ENCODE measurements at places on chromosomes 1 and 21.
A peak's percentile ranks its signal among the peaks of the same experiment; 100 is the strongest.

DNA sequence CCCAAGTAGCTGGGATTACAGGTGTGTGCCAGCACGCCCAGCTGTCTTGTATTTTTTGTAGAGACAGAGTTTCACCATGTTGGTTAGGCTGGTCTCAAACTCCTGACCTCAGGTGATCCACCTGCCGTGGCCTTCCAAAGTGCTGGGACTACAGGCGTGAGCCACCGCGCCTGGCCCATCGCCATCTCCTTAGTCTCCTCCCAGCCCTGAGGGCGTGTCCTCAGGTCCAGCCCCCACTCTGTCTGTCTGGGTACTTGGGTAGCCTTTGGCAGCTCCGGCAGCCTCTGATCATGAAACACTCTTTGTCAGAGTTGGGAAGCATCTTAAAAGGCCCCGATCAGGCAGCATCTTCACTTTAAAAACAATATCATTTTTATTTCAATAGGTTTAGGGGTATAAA, 90.3 kb upstream of the DISP3 start:
- no peak for DNase-seq

GRCh38 chr1:177274687-177275211, 104.0 kb downstream of the BRINP2 start:
- no peak for DNase-seq

- DNase-seq, result no peak
Measured at GRCh38 chr1:114299331-114299975, 145.8 kb upstream of the SYT6 start.

- no peak for DNase-seq
Measured at GRCh38 chr1:20640183-20640597, 6.9 kb downstream of the PINK1 start.

DNA sequence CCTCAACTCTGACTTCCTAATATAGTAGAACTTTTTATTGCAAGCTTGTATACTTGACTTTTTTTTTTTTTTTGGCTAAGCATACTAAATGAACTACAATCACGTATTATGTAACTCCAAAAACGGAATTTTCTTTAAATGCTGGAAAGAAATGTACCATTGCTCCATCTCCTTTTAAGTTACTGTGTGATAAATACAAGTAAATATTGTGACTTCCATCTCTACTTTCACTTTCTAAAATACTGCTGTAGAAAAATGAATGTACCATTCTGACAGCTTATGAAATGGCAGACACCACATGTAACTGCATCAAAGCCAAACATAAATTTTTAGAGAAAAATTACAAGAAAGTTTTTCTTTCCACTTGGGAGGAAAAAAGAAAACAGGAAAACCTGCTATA, 54.7 kb downstream of the ASH1L start:
- no peak for DNase-seq

DNA sequence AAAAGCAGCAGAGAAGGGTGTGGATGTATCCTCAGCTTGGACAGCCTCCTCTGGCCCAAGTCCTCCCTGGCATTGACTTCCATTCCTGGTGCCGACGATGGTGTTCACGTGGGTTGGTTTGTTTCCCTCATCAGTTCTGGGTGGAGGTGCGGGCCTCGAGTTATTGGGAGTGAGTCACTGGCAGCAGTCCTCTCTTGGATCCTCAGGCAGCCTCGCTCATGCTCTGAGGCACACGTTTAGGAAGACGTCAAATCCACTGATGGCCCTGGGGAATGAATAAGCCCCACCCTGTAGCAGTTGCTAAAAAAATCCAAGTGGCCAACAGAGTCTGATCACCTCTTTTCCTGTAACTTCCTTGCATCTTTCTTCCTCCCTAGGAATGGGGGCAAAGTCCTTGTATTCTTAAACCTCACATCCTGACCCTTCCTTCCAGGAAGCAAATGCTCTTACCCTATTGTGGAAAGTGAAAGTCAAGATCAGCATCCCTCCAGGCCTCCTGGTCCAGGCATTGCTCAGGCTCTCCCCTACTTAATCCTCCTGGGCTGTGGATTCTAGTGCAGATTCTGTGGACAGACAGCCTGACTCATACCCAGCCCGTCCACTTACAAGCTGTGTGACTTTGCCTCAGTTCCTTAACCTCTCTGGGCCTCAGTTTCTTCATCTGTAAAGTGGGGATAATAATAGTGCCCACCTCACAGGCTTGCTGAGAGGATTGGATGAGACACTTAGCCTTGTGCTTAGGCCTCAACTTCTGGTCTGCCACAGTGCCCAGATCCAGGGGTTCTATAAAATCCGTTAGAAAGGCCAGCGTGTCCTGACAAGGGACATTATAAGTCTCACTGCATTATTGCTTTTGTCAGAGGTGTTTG, 111.1 kb downstream of the TLR5 start:
- no peak for DNase-seq

GRCh38 chr1:236541710-236542109, 17.9 kb downstream of the LGALS8 start:
- DNase-seq, result no peak

- DNase-seq, result no peak
Measured at GRCh38 chr1:198637916-198638437, 863 bp upstream of the PTPRC start.

GRCh38 chr1:211928993-211929637, 98.6 kb upstream of the LPGAT1 start:
- no peak for DNase-seq

DNA sequence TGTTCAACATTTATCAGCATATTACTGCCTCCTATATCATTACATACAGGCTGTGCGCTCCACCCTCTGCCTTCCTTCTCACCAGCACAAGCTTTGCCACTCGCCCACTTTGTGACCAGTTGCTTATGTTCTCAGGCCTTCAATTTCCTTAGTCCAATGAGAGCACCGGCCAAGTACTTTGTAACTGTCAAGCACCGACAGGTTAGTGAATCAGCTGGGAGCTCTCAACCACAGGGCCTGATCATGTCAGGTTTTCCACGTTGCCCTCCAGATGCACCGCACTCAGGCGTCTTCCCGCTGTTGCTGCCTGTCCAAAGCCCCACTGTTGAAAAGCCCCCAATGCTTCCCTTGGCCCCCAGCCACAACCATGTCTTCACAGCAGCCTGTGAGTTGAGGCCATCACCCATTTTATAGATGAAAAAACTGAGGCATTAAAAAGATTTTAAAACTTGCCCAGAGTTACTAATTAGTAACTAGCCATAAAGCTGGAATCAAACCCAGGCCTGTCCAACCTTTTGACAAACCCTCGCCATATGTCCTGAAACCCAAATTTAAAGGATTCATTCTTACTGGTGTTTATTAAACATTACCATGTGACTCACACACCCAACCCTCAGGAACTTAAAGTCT, 3.4 kb upstream of the KCNN3 start:
- no peak for DNase-seq

- no peak for DNase-seq
Measured at GRCh38 chr21:37915941-37916309, 332 bp downstream of the KCNJ6 start.

DNA sequence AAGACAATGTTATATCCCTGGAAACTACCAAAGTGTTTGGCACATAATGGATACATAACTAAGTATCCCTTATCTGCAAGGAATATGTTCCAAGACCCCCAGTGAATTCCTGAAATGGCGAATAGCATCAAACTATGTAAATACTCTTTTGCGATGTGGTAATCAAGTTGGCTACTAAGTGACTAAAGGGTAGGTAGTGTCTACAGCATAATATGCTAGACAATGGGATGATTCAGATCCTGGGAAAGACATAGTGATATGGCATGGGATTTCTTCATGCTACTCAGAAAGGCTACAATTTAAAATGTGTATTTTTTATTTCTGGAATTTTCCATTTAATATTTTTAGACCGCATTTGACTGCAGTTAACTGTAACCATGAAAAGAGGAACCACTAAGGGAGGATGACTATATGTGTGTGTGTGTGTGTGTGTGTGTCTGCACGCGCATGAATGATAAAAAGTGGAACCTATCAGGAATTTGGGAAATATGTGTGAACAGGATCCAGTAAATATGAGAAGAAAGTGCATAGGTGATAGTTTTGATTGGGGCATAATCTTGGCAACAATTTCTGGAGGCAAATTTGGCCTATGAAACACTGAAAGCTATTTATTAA, 1899.9 kb downstream of the NCAM2 start:
- DNase-seq, result no peak

- no peak for DNase-seq
Measured at GRCh38 chr1:156247460-156248322, at the start of gene PAQR6. Gene PAQR6, minus strand, starts transcription at chr1:156248056. Its CDS starts 1,325 bp downstream, at chr1:156246731.

DNA sequence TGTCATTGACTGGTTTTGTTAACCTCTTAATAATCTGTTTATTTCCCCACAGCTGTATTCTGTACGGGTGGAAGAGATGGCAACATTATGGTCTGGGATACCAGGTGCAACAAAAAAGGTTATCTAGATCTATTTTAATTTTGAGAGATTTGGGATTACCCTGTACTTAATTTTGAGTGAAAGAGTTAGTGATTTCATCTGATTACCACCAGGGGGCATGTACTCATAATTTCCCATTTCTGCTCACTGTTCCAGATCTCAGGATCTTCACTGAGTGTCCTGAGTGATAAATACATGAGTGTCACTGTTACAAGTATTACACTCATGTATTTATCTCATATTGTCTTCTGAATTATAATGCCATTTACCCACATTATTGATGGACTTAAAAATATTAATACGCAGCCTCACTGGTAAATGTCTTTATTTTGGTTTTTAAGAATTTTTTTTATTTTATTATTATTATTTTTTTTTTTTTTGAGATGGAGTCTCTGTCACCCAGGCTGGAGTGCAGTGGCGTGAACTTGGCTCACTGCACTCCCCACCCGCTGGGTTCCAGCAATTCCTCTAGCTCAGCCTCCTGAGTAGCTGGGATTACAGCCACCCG, 27.4 kb downstream of the DTL start:
- DNase-seq, result no peak

GRCh38 chr1:227613526-227613925, 50.2 kb downstream of the ZNF678 start:
- no peak for DNase-seq

GRCh38 chr1:4270651-4271337, 370.7 kb upstream of the C1orf174 start:
- no peak for DNase-seq

GRCh38 chr1:37458551-37458950, 15.8 kb upstream of the ZC3H12A start:
- DNase-seq, result no peak

GRCh38 chr1:212600980-212601379, 7.6 kb upstream of the ATF3 start:
- no peak for DNase-seq

GRCh38 chr1:50700214-50700613, 259.9 kb downstream of the FAF1 start:
- DNase-seq, result no peak

DNA sequence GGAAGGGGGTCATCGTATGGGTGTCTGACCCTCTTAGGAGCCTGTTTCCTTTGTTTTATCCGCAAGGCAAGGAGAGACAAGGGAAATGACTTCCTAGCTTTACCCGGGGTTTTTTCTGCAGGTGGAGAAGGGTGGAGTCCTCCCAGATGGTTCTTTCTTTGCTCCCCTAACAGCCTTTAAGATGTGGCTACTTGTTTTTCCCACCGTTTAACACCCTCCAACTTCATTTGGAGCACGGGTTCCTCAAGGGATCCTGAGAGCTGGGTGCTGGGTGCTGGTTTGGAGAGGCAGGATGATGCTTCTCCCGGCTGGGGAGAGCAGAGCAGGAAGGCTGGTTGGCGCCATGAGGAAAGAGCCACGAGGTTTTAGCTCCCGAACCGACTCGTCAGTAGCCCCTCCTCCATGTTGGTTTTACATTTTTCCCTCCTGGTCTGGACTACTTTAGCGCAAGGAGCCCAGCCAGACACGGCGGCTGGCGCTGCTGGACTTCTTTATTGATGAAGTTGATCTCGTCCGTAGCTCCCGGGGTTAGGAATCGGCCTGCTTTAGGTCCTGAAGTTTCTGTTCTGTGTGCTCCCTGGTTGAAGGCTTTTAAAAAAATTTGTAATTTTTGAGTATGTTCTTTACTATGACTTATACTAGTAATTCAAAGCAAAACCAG, 1.4 kb downstream of the UCK2 start:
- peak; percentile 27 for DNase-seq

GRCh38 chr1:58754683-58755467, 29.0 kb downstream of the JUN start:
- no peak for DNase-seq

DNA sequence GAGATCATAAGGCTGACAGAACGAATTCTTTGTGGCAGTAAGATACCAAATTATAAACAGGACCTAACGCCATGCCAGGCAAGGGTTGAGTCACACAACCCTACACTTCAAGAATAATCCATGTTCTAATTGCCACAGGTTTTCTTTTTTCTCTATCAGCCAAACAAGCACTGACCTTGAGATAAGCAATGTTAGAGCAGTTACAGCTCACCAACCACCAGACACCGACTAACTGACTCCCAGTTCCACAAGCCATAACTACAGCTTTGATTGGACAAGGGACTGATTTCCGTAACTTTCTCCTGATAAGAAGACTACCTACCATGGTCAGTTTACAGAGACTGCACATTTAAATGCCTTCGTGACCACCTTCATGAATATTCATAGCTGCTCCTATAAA, 149.6 kb downstream of the PTPRU start:
- no peak for DNase-seq

- no peak for DNase-seq
Measured at GRCh38 chr1:30285501-30285932, 437.9 kb downstream of the MATN1 start.
